ENCODE measurements at places on chromosomes 1 and 21. TPM values are rescaled to one million over a fixed set of nuclear protein-coding genes. Genes with fewer than 3 reads are reported as not detected.

DNA sequence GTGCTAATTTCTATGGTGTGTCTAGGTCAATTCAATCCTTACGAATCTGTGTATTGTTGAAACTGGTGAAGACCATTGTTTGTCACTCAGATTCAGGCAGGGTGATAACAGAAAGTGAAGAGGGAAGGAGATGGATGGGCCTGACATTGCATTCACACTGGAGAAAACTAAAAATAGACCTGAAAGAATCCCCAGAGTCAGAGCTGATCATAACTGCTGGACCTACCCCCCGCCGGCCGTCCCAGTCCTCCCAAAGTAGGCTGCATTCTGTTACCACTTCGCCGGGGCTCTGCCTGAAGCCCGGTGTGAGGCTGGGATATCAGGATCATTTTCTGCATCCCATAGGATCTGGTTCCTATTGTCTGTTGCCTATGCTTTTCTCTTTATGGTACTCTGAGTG is 121.1 kb downstream of the NUF2 start:
- DNase-seq, result no peak

Gene CNTN2
- total RNA-seq, result not detected

Gene CASZ1
- total RNA-seq, result 8.4 TPM

DNA sequence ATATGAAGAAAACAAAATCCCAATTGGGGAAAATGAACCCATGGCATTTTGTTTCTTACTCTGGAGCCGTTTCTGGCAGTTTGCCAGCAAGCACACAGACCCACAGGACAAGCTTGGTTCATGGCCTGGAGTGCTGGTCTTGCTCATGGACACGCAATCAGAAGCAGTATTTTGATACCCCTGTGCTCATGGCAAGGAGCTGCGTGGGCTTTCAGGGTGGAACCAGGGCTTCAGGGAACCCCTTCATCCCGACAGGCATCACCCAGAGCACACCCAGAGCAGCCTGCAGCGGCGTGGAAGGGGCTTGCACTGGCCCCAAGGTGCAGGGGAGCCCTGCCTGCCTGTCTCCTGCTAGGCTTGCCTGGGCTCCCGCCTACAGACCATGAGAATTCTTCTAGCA is 45.4 kb upstream of the PCBP3 start:
- peak; percentile 57 for DNase-seq

All from mesenteric fat pad (tissue), 1 donor.